ENCODE measurements at places on chromosomes 2 and 18.
A peak's percentile ranks its signal among the peaks of the same experiment; 100 is the strongest.

GRCh38 chr2:43939695-43940256 lies 56.0 kb downstream of the LRPPRC start:
- no peak for DNase-seq

- DNase-seq, result no peak
Measured at GRCh38 chr2:227804975-227805374, 8.7 kb upstream of the CCL20 start.

DNA sequence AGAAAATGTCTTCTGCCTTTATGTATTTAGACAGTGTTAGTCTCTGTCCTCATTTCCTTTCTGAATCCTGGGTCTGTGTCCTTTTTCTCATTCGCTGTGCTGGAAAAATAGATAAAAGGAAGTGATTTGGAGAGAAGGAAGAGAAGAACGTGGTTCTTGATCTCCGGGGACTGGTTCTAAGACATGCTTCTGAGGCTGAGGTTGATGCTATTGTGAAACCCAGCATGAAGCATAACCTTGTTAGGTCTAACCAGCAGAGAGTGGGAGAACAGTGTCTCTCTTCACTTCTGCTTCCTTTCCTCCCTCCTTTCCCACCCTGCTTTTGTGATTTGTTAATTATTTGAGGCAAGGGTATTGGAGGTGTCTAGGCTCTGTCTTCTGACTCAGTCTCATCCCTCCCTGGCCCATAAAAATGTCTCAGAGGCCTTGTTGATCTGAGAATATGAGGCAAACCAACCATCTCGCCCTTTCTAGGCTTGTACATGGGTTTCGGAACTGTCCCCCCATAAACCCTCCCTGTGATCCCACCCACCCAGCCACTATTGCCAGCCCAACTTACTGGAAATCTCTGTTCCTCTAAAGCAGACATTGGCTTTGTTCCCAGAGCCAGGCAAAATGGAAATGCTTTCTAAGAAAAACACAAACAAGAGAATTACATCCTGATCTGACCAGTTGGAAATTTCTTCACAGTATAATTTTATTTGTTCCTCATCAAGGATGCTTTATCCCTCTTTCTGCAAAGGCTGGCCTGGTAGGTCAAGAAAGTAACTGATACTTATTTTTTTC lies 360.6 kb upstream of the TNP1 start:
- DNase-seq, result no peak

- no peak for DNase-seq
Measured at GRCh38 chr2:20514596-20515269, 67.9 kb downstream of the RHOB start.

GRCh38 chr2:177029501-177029900 lies 183.1 kb upstream of the HNRNPA3 start:
- DNase-seq, result no peak

- no peak for DNase-seq
Measured at GRCh38 chr18:52431683-52432082, 91.7 kb downstream of the DCC start.

GRCh38 chr2:169562519-169562918 lies 11.1 kb downstream of the FASTKD1 start:
- DNase-seq, result no peak

GRCh38 chr2:12440731-12441130 lies 276.0 kb upstream of the TRIB2 start:
- DNase-seq, result no peak

DNA sequence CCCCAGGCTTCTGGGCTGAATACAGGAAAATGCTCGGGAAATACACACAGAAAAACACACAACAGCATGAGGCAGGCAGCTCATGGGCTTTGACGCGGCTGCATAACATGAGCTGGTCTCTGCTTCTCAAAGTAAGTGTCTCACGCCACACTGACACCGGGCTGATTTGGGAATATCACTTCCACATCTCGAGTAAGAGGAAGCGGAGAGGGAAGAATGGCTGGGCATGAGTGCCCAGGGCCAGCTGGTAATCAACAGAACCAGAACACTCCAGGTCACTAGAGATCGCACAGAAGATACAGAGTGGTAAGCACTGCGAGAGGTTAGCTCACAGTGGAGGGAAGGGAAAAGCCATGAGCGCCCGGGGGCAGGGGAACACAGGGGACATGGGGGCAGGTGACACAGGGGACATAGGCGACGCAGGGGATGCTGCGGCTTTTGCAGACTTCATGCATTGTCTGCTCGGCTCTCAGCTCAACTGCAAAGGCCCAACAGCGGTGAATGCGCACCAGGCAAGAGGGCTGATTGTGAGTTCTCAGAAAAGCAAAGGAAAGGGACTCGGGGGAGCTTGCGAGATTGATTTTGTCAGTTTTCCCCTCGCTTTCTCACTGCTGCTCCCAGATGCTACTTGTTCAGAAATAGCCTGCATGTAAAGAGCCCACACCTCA lies 141.4 kb downstream of the MBP start:
- no peak for DNase-seq

- no peak for DNase-seq
Measured at GRCh38 chr2:233446121-233446520, 91.8 kb downstream of the DGKD start.

GRCh38 chr2:55592130-55592529 lies 25.3 kb downstream of the PPP4R3B start:
- DNase-seq, result no peak

GRCh38 chr2:11292464-11293255 lies 51.8 kb downstream of the ROCK2 start:
- no peak for DNase-seq

DNA sequence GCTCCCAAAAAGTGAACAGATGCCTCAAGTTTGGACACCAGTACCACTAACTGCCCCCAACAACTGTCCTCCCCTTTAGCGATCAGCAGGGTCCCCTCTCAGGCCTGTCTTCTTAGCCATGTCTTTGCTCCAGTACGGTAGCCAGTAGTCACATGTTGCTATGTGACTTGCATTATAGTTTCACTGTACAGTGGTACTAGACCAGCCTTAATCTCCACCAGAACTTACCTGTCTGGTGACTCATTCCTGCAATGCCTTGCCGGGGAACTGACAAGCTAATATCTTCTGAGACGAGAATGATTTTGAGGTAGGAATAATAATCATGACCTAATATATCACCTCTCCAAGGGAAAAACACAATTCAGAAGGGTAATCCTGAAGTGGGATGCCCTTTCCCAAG lies 23.7 kb downstream of the ACMSD start:
- no peak for DNase-seq

GRCh38 chr2:227817850-227818674 lies 4.4 kb downstream of the CCL20 start:
- DNase-seq, result peak; percentile 73

GRCh38 chr2:32430804-32431203 lies 74.0 kb downstream of the BIRC6 start:
- DNase-seq, result no peak

- no peak for DNase-seq
Measured at GRCh38 chr18:38695559-38696280, 1130.1 kb upstream of the CELF4 start.

GRCh38 chr2:85694052-85695025 lies at the start of gene GNLY:
Gene GNLY, plus strand, starts transcription at chr2:85694358. Its CDS starts 61 bp downstream, at chr2:85694419.
- DNase-seq, result peak; percentile 49

- no peak for DNase-seq
Measured at GRCh38 chr2:199869227-199869541, 18.2 kb upstream of the FTCDNL1 start.

DNA sequence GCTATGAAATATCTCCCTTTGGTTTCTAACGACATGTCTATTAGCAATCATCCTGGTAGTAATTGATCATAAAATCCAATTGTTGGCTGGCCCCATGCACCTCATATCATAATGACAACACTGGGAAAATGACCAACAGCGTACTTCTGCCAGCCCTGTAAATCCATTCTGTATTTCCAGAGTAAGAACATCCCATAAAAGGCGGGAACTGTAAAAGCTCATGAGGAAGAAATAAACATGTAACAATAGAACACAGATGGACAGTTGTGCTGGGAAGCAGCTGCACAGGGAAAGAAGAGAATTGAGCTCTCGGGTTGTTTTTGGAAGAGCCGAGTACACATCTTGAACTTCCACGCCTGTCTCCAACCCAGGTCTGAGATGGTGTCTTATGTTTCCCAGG lies 218.7 kb downstream of the CMPK2 start:
- DNase-seq, result no peak

DNA sequence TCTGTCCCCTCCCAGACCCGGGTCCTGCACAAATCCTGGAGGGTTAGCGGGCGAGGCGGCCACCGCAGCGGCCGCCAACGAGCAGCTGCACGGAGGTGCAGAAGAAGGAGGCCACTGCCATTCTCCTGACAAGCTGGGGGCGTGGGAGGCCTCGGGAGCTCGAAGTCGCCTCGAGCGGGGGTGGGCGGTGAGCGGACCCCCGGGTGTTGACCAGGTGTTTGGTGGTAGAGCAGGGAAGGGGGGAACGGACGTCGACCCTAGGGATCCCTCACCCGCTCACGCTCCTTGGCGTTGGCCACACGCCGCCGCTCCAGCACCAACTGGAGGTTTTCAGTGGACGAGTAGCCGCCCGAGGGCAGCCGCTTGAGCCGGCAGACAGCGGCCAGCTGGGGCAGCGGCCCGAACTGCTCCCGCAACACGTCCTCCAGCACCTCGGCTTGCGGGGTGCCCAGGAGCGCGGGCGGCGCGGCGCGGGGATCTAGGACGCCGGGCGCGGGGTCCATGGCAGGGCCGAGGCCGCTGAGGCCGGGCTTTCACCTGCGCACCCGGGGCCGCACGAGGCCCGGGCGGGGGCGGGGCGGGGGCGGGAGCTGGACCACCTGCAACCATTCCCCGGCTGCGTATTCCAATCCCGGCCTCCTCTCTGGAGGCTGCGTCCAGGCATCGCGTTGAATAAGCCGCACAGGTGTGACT lies at the start of gene FIGLA:
Gene FIGLA (minus strand): TSS at position 508 of the 693 bp plus-strand sequence. CDS start 5 bp downstream, at position 503.
- DNase-seq, result no peak

DNA sequence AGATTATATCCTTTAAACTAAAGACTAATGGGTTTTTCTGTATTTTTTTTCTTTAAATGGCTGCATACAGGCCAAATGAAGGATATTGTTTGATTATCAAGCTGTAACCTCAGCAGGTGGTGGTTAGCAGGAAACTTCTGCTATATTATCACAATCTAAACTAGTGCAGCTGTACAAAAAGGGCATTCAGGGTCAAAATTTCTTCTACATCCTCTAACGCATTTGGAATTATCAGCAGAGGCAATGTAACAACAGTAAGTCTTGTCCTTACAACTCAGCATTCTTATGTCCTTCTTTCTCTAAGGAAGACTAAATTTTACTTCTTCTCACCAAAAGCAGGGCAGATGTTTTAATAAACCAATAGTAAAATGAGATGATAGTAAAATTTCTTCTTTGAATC lies 135.8 kb upstream of the FN1 start:
- no peak for DNase-seq

DNA sequence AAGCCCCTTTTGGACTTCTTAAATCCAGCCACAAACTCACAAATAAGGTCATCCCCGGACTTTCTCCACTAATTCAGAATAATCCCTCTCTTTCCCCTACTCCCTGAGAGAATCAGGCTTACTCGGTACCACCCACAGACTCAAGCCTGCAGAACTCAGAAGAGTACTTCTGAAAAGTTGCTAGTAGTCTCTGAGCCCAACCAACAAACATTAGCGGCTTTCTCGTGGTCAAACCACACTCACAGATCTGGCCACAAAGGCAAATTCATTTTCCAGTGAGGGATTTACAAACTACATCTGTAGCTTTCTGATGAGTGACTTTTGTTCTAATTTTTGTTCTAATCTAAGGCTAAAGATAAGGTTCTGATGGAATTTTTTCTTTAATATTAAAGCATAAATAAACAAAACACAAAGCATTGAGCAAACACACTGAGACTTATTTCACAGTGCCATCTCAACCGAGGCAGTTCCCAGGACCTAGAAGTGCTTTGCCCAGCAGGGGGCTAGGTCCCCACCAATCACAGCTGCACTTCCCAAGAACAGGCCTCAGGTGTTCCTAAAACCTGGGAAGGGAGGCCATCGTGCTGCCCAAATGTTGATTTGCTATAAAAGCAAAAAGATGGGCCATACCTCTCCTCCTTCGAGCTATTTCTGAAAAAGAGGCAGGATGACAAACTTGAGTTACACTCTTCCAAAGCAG lies 110.7 kb downstream of the COLEC12 start:
- no peak for DNase-seq

DNA sequence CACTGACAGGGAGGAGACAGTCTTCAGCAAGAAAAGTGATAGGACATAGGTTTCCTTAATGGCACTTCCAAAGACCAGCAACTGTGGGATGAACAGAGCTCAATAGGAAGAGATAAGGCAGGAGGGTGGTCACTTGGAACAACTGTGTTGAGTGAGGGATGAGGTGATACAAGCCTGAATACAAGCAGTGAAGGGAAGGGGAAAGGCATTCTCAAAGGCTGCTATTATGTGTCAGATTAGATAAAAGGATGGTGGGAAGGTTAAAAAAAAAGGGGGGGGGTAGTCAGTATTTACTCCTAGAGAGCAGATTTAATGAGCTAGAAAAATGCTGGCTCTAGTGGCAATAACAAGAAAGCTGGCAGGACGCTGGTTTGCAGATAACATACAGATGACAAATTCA lies 25.7 kb downstream of the CCBE1 start:
- DNase-seq, result no peak

GRCh38 chr2:179953359-179953758 lies 53.7 kb downstream of the CWC22 start:
- no peak for DNase-seq

- no peak for DNase-seq
Measured at GRCh38 chr2:175823002-175823706, 178.9 kb downstream of the LNPK start.

DNA sequence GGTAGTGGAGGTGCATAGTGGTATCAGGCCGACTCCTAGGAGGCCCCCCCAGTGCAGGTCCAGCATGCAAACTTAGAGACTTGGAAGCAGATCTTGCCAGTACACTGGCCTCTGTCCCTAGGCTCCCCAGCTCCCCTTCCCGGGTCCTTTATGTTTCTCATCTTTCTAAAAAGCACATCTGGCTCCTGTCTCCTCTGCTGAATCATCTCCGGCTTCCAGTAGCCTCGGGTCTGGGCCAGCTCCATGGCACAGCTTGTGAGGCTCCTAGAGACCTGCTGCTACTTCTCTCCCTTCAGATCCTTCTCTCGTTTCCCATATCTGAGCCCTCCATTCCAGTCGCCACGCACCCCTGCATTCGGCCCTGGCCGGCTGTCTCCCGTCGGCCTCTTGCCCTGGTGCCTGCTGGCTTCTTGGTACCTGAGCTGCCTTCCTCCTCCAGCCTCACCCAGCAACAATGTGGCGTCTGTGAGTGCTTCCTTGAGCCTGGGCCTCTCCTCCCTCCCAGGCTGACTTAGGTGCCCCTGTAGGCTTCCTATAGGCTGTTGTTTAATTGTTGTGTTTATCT lies 6.6 kb downstream of the TRAF3IP1 start:
- no peak for DNase-seq

- DNase-seq, result no peak
Measured at GRCh38 chr2:168210895-168211570, 36.4 kb downstream of the STK39 start.

Data from effector memory CD8-positive, alpha-beta T cell (primary cell).